ENCODE measurements at places on chromosomes 1 and 21.

DNA sequence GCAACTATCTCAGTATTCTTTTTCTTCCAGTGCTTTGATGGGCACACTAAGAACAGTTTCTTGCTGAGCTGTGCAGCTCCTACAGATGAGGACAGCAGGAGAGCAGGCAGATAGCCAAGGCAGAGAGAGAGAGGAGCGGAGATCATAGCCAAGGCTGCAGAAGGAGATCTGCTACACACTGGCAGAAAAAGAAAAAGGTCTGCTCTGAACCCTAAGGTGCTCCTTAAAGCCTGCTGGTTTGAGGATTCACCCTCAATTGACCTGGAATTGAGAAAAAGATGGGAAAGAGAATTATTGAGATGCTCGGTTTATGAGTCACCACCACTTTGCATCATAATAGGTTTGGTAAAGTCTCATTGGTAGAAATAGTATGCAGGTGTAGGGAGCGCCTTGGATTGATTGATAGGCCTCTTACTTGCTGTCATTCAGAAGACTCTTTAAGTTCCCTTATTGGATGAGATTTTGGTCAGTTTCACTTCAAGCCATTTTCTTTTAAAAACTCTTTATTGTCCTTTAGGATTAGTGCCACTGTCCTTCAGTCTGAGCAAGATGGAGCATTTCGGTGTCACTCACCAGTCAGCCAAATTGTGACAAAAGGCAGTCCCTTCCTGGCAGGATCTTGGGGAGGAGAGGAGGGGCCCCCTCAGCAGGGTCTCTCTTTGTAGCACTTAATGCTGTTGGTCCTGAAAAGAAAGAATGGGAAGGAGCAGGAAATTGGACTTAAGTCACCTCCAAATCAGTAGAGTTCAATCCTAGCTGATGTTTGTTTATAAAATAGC lies 685.0 kb downstream of the ADGRL2 start:
- DNase-seq, result no peak

- no peak for DNase-seq
These were observed 95.5 kb upstream of the DPT start for GRCh38 chr1:168824418-168825065.

- DNase-seq, result no peak
These were observed 359.0 kb upstream of the PTBP2 start for GRCh38 chr1:96362623-96363022.

DNA sequence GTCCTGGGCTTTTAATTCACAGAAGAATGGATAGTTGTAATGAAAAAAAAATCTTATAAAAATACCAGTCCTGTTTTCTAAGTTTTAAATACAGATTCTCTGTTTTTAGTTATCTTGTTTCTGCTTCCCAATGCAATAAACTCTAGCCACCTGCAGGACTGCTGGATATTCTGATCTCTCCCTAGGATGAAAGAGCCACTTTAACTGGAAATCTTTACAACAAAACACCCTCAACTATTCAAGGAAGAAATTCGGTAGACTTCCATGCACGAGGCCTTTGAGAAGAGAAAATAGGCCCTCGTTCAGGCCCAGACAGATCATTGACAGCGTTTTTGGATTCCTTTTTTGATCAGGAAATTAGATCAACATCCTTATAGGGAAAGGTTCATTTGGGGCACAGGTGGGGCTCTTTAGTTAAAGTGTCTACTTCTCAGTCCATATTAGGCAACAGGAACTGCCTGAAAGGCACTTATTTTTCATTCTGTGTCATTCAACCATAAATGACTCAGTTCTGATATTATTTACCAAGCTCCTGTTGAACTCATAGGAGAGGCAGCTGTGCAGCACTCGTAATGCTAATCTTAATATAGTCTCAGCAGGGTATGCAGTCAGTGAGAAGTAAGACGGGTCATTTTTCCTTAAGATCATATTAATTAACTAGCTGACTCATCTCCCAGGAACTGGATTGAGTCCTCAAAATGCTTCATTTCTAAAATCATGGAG lies 71.1 kb upstream of the ERRFI1 start:
- DNase-seq, result peak; percentile 92

- DNase-seq, result no peak
These were observed 9.2 kb upstream of the CHIA start for GRCh38 chr1:111281411-111281810.

- DNase-seq, result no peak
These were observed 642 bp downstream of the HCRTR1 start for GRCh38 chr1:31617916-31618746.

GRCh38 chr1:116956378-116956777 lies 45.2 kb upstream of the CD101 start:
- no peak for DNase-seq

GRCh38 chr1:2269922-2270259 lies 41.8 kb downstream of the SKI start:
- no peak for DNase-seq

- DNase-seq, result no peak
These were observed 181.9 kb downstream of the ZSCAN20 start for GRCh38 chr1:33654267-33654834.

GRCh38 chr1:32769524-32770220 lies 47.5 kb downstream of the YARS1 start:
- DNase-seq, result no peak

- DNase-seq, result no peak
These were observed 165.8 kb upstream of the LRRC7 start for GRCh38 chr1:69401879-69402278.

DNA sequence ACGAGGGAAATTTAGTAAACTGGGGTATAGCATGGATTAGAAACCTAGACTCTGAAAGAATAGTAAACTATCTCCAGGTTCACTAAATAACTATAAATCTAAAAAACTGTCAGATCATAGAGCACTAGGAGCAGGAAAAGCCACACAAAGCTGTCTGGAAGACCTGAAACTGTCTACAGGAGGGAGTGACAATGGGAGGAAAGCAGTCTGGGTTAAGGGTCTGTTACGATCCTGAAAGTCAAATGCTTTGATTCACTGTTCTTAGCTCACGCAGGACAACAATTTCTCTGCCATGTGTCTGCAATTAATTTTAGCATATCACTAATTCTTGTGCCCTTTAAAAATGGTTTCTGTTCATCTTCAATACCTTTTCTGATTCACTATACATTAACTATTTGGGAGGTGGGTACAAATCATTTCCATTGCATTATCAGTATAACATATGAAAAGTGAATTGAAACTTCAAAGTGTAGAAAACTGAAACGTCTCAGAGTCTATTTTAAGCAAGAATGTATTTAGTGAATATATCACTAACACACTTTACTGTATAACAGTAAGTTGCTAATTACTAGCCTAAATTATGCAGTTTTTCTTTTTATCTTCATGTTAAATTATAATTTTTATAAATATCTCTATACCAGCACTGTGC lies 18.4 kb downstream of the CEP170 start:
- no peak for DNase-seq

DNA sequence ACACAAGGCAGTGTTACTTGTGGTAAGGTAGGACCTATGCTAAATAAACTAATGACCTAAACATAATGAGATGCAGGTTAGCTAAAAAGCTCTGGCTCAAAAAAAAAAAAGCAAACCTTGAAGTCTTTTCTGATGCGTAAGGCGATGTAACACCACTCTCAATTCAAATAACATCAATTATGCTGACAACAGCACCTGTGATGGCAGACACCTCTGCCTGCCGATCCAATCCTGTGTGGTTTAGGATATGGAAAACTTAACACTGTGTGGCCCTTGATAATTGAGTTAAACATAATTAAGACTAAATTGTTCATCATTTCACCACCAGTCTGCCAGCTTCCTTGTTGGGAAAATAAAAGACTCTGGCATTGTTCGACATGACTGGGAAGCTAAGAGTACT lies 9.1 kb downstream of the RPAP2 start:
- no peak for DNase-seq

GRCh38 chr1:202237052-202237451 lies 43.5 kb downstream of the LGR6 start:
- DNase-seq, result no peak

DNA sequence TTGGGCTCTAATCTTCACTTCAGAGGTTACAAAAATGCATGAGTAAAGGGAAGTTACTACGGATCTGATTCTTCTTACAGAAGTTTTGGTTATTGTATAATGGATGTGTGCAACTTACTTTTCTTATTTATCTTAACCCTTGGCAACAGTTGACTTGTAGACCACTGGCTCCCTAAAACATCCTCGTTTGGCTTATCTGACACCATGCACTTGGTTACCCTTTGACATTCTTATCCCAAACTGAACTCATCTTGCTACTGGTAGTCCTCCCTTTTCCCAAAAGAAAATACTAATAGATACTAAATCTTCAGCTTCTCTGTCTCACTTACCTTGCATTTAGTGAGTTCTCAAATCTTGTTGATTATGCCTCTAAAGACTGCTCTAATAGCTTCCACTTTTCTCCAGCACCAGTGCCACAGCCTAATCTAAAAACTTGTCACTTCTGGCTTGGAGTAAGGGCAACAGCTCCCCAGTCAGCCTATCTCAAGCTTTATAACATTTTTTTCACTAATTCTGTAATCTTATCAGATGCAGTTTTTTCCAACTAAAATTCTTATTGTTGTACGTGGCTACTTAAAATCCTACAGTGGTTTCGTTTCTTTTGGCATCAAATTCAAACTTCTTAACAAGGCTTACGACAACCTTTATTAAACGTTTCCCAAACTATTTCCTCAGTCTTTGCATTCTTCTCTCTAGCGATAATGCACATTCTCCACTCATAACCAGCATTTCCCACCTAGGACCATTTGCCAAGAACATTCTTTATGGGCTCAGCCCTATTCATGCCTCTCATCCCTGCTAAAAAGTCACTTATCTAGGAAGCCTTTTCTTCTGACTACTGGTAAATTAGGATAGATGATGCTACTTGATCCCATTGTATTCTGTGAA lies 204.2 kb downstream of the KCNT2 start:
- DNase-seq, result no peak

- no peak for DNase-seq
These were observed 139.9 kb downstream of the DHRS3 start for GRCh38 chr1:12477936-12478611.

DNA sequence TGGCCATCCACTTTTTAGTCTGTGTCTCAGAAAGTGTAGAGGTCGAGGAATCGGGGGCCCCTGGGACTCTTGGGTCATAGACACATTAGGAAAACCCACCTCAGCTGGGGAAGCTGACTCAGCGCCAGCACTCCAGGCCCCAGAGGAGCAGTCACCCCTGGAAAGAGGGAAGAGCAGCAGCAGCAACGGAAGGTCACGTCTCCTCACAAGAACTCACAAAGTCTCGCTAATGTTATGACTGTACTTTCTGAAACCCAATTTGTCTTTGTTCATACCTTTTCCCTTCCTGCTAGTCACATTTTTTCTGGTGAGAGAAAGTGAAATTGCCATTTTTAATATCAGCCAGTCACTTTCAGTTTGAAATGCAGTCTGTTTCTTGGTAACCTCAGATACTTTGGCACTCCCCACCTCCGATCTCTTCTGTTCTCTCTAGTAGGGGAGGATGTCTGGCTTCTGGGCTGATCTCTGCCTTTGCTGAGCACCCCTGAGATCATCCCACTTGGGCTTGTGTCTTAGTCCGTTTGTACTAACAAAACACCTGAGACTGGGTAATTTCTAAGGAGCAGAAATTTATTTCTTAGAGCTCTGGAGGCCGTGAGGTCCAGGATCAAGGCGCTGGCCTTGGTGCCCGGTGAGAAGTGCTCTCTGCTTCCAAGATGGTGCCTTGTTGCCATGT lies 6.0 kb upstream of the NLRP3 start:
- no peak for DNase-seq

DNA sequence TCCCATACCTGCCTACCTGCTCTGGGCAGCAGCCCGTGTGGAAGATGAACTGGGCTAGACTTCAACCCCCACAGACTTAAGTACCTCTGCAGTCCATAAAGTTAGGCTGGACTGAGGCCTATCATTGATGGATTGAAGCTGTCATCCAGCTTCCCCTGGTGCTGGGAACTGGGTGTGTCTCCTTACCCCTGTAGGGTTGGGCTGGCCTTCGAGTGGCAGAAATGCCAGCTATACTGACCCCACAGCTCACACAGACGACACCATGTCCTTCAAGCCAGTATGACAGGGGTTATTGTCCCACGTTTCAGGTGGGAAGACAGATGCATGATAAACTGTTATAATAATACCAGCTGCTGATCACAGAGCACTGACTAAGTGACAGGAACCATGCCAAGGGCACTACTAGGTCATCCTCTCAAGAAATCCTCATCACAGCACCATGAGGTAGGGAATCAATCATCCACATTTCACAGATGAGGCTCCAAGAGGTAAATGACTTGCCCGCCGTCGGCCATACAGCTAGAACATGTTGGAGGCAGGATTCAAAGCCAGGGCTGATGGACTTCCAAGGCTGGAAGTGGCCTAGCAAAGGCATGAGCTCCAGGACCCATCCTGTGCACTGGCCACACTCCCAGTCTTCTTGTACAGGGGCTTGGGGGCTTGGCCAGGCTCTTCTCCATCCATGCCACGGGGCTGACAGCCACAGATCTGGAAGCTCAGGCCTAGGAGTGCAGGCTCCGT lies at the start of gene BEST4:
BEST4 (minus strand) TSS at position 51 of the 741 bp plus-strand sequence. CDS start 465 bp downstream, outside the sequence.
- no peak for DNase-seq

GRCh38 chr1:195173753-195174152 lies 1434.5 kb downstream of the KCNT2 start:
- no peak for DNase-seq

DNA sequence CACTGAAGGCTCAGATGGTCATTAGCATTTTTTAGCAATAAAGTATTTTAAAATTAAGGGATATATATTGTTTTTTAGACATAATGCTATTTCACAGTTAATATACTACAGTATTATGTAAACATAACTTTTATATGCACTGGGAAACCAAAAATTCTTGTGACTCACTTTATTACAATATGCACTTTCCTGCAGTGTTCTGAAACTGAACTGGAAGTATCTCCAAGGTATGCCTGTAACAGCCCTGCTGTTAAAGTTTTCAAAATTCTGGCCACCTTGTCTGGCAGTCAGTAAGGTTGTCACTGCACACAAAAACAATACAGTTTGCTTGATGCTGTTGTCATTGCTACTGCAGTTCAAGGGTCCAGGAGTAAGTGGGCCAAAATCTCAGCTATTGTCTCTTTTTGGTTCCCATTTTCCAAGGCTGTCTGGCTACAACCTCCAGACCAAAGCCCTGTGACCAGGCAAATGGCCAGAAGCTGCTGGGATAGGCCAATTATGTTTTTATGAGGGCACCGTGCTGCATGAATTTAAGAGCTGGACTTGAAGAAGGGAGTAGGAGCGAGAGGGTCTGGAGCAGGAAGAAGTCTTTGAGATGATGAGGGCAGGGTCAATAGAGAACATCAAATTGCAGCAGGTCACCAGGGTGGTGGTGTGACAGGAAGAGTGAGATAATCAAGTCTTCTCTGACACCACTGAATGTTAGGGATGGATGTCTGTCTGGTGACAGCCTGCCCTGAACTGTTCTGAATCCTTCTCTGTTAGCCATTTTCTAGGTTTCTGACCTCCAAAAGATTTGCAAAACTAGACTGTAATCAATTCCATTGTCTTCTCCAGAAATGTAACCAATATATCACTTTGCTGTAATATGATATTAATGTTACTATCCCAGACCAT lies 82.3 kb upstream of the CACHD1 start:
- DNase-seq, result no peak

- DNase-seq, result no peak
These were observed 918.4 kb upstream of the ADAMTS5 start for GRCh38 chr21:27885296-27885711.

- no peak for DNase-seq
These were observed 69.4 kb downstream of the GPATCH2 start for GRCh38 chr1:217561446-217561845.

All from NCI-H524 treated with DMSO at 0.1 percent for 48 hours (cell line).